ENCODE measurements at places on chromosomes 1 and 21.

GRCh38 chr21:45330075-45330781 lies 42.5 kb upstream of the POFUT2 start:
- no peak for DNase-seq

GRCh38 chr1:97820470-97821188 lies 100.2 kb downstream of the DPYD start:
- peak; percentile 25 for DNase-seq

DNA sequence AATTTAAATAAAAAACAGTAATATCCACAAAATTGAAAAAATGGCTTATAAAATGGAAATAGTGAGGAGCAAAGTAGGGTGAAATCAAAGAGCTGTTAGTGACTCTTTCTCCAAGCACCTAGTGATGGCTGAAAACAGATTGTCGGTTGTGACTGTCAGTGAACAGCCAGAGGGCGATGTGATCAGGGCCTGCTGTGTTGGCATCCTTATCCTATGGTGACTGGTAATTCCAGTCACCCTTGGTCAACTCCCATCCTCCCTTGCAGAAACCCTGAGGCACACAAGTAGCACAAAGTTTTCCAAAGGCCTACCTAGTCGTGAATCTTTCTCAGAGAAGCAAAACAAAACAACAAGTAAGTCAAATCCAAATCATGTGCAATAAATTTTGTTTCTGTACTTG lies 599.8 kb upstream of the CXADR start:
- no peak for DNase-seq

DNA sequence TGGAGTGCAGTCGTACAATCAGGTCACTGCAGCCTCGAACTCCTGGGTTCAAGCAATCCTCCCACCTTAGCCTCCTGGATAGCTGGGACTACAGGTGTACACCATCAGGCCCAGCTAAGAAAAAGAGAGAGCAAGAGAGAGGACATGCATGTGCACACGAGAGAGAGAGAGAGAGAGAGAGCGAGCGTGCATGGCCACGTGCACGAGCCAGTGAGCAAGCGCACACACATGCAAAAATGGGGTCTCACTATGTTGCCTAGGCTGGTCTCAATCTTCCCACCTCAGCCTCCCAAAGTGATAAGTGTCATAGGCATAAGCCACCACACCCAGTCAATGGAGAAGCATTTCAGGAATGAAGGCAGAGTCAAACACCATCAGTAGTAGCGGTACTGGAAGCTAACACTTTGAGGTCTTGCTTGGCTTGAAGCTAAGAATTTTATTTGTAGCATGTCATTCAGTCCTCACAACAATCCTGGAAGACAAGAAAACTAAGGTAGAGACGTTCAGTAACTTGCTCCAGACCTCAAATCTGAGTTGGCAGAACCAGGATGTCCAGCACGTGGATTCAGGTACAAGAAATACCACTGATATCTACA lies 14.5 kb downstream of the GNB1 start:
- DNase-seq, result no peak

DNA sequence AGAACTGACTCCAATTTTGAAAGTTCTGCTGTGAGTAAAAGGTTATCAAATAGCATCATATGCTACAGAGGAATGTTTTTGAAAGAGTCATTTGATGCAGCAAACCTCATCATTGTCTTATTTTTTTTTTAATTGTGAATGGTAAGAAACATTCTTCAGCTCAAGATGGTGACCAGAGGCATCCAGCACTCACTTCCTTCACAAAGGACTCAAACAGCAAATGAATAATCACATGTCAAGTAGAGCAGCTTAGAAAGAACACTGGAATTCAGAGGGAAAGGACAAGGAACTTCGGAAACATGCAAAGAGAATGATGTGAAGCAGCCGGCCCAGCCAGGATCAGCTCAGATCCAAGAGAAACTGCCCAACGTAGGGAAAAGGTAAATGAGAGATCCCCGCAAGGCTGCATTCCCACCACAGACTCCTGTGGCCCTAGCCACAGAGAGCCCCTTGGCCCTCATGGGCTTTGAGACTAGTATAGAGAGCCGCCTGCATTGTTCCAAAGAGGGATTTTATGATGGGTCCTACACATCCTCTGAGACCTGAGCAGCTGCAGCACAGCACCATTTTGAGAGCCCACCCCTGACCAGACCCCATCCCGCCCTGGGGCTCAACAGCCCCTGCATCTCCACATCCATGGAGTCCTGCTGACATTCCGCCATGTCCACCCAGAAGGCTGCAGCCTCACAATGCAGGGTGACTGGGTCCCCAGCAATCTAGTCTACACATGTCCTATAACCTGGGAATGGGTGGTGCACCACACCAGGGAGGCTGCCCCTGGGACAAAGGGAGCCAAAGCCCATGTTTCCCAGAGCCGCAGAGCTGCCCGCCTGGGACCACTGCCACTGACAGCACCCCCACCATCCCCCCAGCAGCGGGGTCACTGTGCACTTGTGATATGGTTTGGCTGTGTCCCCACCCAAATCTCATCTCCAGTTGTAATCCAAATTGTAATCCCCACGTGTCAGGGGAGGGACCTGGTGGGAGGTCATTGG lies 21.2 kb upstream of the UTS2 start:
- DNase-seq, result no peak

DNA sequence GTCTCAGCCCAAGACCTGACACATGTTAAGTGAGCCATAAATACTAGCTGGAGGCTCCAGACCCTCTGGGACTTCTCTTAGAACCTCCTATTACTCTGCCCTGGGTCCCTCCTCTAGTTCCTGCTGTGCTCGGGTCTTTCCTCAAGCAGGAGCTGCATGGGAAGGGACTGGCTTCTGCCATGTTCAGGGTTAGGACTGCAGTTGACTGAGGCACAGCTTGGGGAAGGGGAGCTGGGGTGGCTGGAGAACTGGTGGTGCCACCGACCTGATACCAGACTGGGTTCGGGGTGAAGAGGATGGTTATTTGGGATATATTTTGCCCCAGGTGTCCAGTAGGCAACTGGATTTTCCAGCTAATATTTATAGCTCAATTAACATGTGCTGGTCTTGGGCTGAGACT lies 15.7 kb downstream of the HYI start:
- DNase-seq, result no peak

DNA sequence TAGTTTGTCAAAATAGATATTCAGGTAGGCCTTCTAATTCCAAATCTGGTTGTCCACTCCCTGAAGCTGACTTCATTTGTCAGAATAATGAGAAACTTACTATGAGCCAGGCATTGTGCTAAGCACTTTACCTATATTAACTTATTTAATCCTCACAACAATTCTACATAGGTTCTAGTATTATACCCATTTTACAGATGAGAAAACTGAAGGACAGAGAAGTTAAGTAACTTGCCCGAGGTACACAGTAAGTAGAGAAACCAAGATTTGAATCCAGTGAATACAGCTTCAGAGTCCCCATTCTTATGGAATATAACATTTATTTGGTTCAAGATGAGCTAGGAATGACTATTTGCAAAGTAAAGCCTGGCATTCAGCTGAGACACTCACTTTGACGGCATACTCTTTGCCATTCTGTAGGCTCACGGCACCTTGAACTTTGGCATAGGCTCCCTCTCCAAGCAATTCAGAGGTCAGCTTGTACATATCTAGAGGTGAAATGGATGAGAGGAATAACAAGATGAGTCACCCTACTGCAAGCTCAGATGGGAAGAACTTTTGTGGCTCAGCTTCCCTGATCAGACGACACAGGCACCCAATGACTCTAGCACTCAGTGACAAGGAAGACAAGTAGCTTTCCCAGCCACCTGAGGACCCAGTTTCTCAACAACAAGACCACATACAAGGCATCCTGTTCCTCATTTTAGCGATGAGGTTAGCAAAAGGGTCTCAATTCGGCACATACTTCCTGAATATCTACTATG lies 23.7 kb downstream of the MKNK1 start:
- DNase-seq, result no peak

GRCh38 chr1:31409946-31410858 lies 2.8 kb upstream of the SERINC2 start:
- DNase-seq, result no peak

All from activated CD4-positive, alpha-beta T cell treated with anti-CD3 and anti-CD28 coated beads, Interleukin-2, Interleukin-4, amounts not matched to agents 100 ng/mL and 50 ng/mL, durations not matched to agents 16 hours and 8 hours (primary cell).